ENCODE measurements at places on chromosomes 7 and 10.

DNA sequence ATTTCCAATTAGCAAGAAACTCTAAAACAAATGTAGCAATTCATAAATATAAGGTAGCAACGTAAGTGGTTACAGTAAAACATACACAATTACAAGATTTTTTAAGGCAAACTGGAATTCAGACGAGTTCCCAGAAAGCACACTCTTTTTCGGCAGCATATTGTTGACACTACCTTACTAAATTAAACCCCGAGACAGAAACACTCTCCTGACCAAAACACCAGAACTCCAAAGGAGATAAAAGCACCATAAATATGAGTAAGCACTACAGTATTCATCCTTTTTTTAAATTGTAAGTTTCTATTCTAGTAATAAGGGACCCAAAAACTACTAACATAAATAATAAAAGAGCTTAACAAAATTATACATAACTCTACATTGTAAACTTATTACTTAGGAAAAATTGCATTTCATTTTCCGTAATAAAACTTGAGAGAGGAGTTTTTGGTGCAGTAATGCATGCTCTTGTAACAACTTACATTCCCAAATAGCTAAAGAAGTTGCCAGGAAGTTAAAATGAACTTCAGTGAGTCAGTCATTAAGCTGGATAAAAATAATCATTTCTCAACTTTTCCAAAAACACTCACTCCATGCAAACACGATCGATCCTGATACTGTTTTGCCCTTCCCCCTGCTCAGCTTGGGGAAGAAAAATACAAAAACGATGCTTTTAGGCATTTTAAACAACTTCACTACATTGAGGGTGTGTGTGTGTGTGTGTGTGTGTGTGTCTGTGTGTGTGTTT is 2.0 kb downstream of the PIP4K2A start:
- DNase-seq, result no peak

DNA sequence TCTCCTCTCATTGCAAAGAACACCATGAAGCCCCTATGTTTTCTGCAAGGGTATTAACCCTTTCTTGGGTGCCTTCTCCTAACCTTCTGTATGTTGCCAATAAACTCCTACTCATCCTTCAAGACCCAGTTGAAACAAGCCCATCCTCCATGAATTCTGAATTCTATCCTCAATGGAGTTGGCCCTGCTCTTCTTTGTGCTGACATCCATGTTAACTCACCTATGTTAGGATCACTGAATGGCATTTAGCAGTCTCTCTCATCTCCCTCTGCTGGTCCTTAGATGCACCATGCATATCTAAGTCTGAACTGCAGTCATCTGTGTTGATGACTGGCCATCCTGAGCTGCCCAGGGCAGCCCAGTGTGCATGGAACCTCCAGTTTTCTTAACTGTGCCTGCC is 129.8 kb downstream of the BUB3 start:
- no peak for DNase-seq

GRCh38 chr7:115269486-115269885 is 347.6 kb downstream of the MDFIC start:
- no peak for DNase-seq

GRCh38 chr7:151000897-151001495 is 10.2 kb downstream of the NOS3 start:
- DNase-seq, result no peak

DNA sequence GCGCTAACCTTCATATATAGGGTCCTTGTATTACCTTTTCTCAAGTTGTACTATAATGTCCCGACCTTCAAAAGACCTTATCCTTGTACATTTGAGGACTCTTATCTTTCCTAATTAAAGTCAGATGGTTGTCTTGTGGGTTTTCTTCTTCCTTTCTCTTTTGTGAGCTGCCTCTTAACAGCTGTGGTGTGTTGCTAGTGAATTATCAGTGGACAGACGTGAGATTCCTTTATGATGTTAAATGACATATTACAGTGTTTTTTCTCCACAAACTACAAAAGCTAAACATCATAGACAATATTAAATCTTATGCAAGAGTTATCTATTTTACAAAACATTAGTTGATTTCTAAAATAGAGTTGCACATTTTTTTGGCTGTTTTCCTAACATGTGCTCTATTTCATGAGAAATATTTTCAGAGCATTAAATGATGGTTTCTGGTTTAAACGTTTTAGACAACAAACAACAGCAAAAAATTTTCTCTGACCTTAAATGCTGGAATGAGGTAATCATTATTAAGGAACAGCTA is 272.2 kb upstream of the NPVF start:
- DNase-seq, result no peak

DNA sequence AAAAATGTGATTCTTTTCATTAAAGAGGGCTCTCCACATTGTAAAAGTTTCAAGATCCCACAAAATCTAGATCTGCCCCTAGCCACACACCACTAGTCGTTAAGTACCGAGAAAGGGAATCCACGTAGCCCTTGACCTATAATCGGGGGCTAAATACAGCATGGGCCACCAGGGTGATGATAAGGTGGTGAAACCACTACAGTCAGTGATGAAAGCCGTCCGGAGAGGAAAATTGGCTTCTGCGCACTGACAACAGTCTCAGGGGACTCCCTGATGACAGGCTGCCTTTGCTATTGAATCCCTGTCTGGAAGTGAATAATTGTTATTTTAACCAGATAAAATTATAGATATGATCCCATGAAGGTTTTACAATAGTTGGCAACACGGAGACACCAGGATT is 4.6 kb downstream of the TECTB start:
- no peak for DNase-seq

- DNase-seq, result no peak
Observed at GRCh38 chr10:70274643-70275042, 9.2 kb downstream of the NPFFR1 start.

GRCh38 chr10:101573885-101574753 is 13.9 kb downstream of the POLL start:
- DNase-seq, result no peak

GRCh38 chr10:47381427-47382379 is 2.4 kb downstream of the ZNF488 start:
- DNase-seq, result no peak

GRCh38 chr7:114879554-114879953 is 42.3 kb upstream of the MDFIC start:
- no peak for DNase-seq

GRCh38 chr10:59575269-59575668 is 134.4 kb downstream of the SLC16A9 start:
- no peak for DNase-seq

GRCh38 chr7:151863386-151864079 is 13.4 kb downstream of the PRKAG2 start:
- DNase-seq, result no peak

GRCh38 chr10:133366751-133367150 is 6.4 kb downstream of the ECHS1 start:
- no peak for DNase-seq

DNA sequence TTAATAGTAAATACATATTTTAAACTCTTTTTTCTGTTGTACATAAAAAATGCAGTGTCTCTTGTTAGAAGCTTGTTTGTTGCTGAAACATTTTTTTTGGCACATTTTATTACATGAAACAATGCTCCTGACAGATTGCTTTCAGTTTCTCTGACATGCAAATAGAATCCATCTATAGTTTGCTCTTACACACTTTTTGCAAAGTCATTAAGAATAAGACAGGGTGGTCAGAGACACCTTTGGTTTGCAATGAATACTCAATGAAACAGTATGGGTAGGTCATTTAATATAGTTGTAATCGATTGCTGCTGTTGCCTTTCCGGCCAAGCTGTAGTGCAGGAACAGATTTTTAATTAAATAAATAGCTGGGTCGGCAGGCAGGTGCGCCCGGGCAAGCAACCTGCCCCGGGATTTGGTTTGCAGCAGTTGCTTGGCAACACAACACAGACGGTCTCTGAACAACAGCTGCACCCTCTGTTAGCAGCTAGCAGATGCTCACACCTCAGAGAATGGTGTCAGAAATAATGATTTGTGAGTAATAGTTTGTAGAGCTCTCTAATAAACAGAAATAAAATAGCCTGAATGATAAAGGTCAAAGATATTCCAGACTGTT is 115.7 kb upstream of the CACNA2D1 start:
- DNase-seq, result no peak

DNA sequence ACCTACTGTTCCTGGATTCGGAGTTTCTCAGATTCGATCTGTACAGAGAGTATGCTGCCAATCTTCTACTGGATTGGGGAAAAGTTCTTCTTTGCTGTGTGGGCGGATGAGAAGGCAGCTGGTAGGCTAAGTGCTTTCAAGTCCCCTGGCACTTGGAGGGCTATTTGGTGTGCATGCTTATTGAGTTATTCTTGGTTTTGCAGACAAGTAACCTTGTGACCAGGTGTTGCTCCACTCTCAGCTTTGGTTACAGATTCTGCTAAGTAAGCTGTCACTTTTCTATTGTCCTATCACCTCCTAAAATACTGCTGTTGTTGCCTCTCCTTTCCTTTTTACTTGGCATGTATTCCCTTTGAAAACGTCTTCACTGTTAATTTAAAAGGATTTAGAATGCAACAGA is 1375.1 kb upstream of the LRRTM3 start:
- DNase-seq, result no peak

- no peak for DNase-seq
Observed at GRCh38 chr10:29438271-29438670, 149.4 kb downstream of the LYZL1 start.

DNA sequence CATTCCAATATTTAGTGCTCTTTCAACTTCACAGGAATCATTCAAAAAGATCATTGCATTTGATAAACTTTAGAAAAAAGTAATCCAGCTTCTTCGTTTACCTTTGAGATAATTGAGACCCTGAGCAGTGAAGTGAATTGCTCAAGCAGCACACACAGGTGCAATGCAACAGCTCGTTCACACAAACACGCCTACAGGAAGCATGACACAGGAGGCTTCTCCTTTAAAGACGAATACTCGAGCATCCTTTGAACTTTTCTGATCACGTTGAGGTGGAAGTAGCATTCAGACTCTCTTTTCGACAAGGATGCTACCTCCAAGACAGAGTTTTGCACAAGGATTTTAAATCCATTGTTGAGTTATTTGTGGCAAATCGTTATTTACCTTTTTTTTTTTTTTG is 18.0 kb upstream of the RSU1 start:
- DNase-seq, result peak; percentile 51

GRCh38 chr7:19369806-19370205 is 224.6 kb upstream of the FERD3L start:
- no peak for DNase-seq

GRCh38 chr7:50584386-50584785 is 19.2 kb upstream of the DDC start:
- DNase-seq, result no peak

DNA sequence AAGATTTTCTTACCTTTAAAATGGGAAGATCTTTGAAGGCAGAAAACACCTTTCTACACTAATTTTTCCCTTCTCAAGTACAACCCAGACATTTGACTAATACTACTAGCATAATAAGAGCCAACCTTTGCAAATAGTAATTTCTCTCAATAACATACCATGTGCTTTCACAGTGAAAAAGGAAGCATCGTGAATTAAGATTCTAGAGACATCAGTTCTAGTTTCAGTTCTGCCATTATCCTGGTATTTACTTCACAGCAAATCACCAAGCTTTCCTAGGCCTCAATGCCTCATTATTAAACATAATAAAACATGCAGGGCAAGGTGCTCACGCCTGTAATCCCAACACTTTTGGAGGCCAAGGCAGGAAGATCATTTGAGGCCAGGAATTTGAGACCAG is 24.9 kb downstream of the GSAP start:
- DNase-seq, result no peak

GRCh38 chr7:102813191-102814024 is 64.6 kb downstream of the FAM185A start:
- DNase-seq, result no peak

DNA sequence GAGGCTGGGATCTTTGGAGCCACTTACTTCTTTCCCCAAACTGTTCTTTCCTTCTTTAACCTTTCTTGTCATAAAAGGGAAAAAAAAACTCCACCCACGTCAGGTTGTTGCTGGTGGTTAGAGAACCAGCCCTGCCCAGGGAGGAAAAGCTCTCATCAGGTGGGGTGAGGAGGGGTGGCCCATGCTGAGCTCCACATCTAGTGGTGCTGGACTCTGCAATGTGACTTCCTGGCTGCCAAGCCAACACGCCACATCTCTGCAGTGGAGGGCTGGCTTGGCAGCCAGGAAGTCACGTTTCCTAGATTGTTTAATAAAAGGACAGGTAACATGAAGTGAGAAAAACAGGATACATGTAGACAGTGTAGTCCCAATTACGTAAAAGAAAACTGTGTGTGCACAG is 37.4 kb downstream of the WIPF3 start:
- DNase-seq, result no peak

DNA sequence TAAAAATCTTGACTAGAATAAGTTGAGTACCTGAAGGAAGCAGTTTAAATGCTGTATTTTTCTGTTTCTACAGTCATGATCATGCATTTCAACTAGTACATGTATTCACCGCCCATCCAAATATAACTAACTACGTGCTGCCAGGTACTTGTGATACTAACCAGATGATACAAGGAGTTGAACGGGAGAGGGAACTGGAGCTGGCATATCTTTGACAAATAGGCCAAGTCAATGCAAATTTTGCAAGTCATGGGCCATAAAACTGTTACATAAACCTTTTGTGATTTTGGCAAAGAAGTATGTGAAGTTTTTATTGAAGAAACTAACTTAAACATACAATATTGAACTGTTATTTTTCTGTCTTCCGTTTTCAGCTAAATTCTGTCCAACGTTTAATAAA is 14.5 kb downstream of the NUP42 start:
- DNase-seq, result no peak

GRCh38 chr10:106424054-106424453 is 740.5 kb downstream of the SORCS1 start:
- no peak for DNase-seq

DNA sequence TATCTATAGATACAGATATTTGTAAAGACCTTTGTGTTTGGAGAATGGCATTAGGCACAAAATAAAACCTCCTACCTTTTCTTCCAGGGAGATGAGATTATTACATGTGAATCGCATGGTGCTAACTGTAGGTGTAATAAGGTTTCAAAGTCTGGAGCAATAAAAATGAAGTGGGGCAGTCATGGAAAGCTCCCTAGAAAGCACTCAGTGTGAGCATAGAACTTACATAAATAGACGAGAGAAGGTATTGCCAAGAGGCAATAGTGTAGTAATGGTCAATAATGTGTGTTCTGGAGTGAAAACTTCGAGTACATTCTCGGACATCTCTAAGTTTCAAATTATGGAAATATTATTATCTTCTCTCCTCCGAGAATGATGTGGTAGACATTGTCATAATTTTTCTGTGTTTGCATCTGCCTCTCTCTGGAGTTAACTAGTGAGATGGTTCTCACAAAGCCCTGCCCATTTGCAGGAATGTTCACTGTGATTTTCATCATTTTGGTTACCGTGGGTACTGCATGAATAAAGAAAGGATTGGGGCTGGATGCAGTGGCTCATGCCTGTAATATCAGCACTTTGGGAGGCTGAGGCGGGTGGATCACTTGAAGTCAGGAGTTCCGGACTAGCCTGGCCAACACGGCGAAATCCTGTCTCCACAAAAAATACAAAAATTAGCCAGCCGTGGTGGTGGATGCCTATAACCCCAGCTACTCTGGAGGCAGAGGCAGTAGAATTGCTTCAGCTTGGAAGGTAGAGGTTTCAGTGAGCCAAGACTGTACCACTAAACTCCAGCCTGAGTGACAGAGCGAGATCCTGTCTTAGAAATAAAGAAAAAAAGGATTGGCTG is 10.6 kb downstream of the VIM start:
- DNase-seq, result peak; percentile 57

All from CD4-positive, alpha-beta T cell treated with Interleukin-12 subunit alpha and Interleukin-12 subunit beta, for 1 hour (primary cell).